Transverse colon (tissue), 4 donors: ENCODE measurements at places on chromosomes 1 and 21. TPM values are rescaled to one million over a fixed set of nuclear protein-coding genes. Genes with fewer than 3 reads are reported as not detected.

- no peaks in the 10 kb centered on the region for H3K36me3 ChIP-seq
- DNase-seq = no peak
- H3K4me3 ChIP-seq = no peak overlapping the region
- H3K27me3 ChIP-seq = no peaks in the 10 kb centered on the region
- no peaks in the 10 kb centered on the region for H3K4me1 ChIP-seq
Measured at GRCh38 chr1:228182296-228183030, 16.9 kb downstream of the IBA57 start.

- H3K27ac ChIP-seq = peak overlapping the region; percentile 62
- DNase-seq = peak; percentile 75
- H3K36me3 ChIP-seq = no peaks in the 10 kb centered on the region
- H3K4me1 ChIP-seq = peaks cover 8% of the 10 kb centered on the region
Measured at GRCh38 chr1:119774746-119775490, 6.2 kb upstream of the HMGCS2 start.

DNA sequence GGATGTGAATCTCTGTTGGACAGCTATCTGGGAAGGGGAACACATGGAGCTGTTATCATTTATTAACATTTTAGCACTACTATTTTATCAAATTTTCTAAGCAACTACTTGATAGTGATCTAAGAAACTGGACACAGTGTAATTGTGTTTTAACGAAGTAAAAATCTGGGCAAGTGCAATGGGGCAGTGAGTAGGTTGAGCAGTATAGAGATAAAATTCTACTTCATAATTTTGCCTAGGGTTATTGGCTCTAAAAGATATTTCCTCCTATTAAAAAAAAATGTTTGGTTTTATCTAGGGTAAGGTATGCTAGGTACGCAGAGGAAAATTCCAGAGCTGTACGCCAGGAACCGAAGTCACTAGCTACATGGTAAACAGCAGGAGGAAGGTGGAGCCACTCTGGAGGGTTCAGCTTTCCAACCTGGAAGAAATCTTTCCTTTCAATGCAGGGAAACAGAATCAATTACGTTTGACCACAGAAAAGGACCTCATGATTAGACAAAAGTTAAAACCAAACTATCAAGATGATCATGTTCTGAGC, 43.3 kb downstream of the BCAR3 start:
- no peak overlapping the region for H3K27ac ChIP-seq
- H3K27me3 ChIP-seq = no peaks in the 10 kb centered on the region
- no peaks in the 10 kb centered on the region for H3K4me1 ChIP-seq
- no peak for DNase-seq
- H3K4me3 ChIP-seq = no peak overlapping the region

- H3K27ac ChIP-seq = no peak overlapping the region
- DNase-seq = no peak
- no peaks in the 10 kb centered on the region for H3K4me1 ChIP-seq
Measured at GRCh38 chr1:53535846-53536245, 76.6 kb downstream of the DMRTB1 start.

DNA sequence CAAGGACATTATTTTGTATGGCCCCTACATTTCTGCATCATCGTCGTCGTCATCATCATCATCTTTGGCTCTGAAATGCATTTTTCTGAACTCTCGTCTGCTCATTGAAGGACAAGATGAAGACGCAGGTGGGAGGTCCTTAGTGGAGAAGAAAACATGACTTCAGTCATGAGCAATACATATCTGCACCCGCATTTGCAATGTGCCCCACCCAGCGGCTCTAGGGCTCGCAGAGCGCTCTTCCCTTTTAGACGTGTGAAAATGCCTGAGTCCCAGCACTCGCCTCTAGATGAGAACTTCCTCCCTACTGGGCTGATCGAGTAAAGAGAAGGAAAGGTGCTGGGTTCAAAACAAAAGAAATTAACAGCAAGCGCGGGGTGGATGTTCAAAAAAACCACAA, 10.1 kb downstream of the C1orf174 start:
- DNase-seq = no peak
- H3K4me3 ChIP-seq = no peak overlapping the region
- H3K4me1 ChIP-seq = peaks cover 16% of the 10 kb centered on the region
- no peak overlapping the region for H3K27ac ChIP-seq
- peaks cover 39% of the 10 kb centered on the region for H3K36me3 ChIP-seq
- no peaks in the 10 kb centered on the region for H3K27me3 ChIP-seq

Gene GTF2B
- 30.4 TPM for total RNA-seq

- no peak for DNase-seq
- peaks cover 92% of the 10 kb centered on the region for H3K4me1 ChIP-seq
- H3K36me3 ChIP-seq = no peaks in the 10 kb centered on the region
Measured at GRCh38 chr1:164648636-164649035, 89.7 kb downstream of the PBX1 start.

DNA sequence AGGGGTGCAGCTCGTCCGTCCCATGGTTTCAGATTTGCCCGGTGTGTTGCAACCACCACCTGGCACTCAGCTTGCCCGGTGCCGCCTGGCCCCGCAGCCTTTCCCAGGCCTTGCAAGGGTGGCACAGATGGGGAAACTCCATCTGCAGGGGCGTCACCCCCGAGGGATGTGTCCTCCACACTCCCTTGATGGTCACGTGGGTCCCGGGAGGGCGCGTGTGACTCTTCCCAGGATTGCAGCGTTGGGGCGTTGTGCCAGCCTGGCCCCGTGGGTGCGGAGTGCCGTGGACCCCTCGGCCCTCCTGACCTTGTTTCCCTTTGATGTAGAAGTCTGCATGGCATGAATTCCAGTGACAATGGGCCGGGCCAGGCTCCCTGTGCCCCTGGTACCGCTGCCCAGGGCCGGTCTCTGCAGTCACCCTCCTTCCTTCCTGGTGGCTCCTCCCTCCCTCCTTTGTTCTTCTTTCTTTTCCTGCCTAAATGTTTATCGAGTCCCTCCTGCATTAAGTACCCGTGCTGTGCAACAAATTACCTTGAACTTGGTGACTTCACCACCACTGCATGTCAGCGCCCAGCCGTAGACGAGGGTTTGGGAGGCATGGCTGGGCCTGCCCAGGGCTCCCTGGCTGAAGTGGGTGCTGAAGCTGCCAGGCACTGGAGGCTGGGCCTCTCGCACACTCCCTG, 22.9 kb downstream of the RRP1 start:
- H3K27ac ChIP-seq = peak overlapping the region; percentile 54
- H3K4me3 ChIP-seq = peak overlapping the region; percentile 24
- no peaks in the 10 kb centered on the region for H3K27me3 ChIP-seq
- peak; percentile 42 for DNase-seq
- peaks cover 7% of the 10 kb centered on the region for H3K4me1 ChIP-seq

Gene LHX8
- total RNA-seq = not detected

- no peak for DNase-seq
- no peaks in the 10 kb centered on the region for H3K4me1 ChIP-seq
- H3K36me3 ChIP-seq = no peaks in the 10 kb centered on the region
- no peak overlapping the region for H3K27ac ChIP-seq
- no peak overlapping the region for H3K4me3 ChIP-seq
- H3K27me3 ChIP-seq = no peaks in the 10 kb centered on the region
Measured at GRCh38 chr21:25161571-25161970, 445.7 kb downstream of the MRPL39 start.

Gene IFFO2
- 11.1 TPM for total RNA-seq

GRCh38 chr1:115322631-115323030, 15.4 kb downstream of the NGF start:
- H3K27me3 ChIP-seq = no peaks in the 10 kb centered on the region
- no peak overlapping the region for H3K27ac ChIP-seq
- H3K4me1 ChIP-seq = no peaks in the 10 kb centered on the region
- H3K36me3 ChIP-seq = no peaks in the 10 kb centered on the region

Gene EMC1
- total RNA-seq = 35.6 TPM

DNA sequence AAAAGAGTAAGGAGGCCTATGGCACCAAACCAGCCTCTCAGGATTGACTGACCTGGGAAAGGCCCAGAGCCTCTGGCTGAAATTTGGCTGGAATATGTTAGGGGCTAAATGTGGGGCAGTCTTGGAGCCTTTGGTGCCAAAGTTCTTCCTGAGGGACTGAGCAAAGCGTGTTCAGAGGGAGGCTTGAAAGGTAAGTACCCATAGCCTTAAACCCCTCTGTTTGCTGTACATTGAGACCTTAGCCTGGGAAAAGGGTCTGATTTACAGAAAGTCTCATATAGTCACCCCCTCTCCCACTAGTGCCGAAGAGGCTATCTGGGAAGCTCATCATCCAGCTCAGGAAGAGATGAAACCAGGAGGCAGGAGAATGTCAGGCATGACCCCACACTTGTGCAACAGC, at the start of gene LCE4A:
LCE4A (plus strand) TSS at position 301 of the 400 bp plus-strand sequence. CDS start 916 bp downstream, outside the sequence.
- no peak within 1 kb of the TSS for H3K4me3 ChIP-seq
- H3K27ac ChIP-seq = no peak within 1 kb of the TSS
- H3K4me1 ChIP-seq = no peaks in the 10 kb centered on the region
- no peaks in the 10 kb centered on the region for H3K36me3 ChIP-seq
- H3K27me3 ChIP-seq = no peaks in the 10 kb centered on the region
- DNase-seq = no peak

Gene OR2T2
- not detected for total RNA-seq

Gene OPTC
- not detected for total RNA-seq

GRCh38 chr1:14788080-14788479, 189.6 kb downstream of the KAZN start:
- no peaks in the 10 kb centered on the region for H3K36me3 ChIP-seq
- H3K4me3 ChIP-seq = no peak overlapping the region
- no peaks in the 10 kb centered on the region for H3K27me3 ChIP-seq
- H3K4me1 ChIP-seq = no peaks in the 10 kb centered on the region
- DNase-seq = no peak
- no peak overlapping the region for H3K27ac ChIP-seq
